Stimulated activated CD8-positive, alpha-beta memory T cell treated with anti-CD3 and anti-CD28 coated beads, Interleukin-4, amount 100 ng/mL, for 1 hour (primary cell): ENCODE measurements at places on chromosomes 4 and X.

- no peak for DNase-seq
These were observed 14.4 kb upstream of the SOD3 start for GRCh38 chr4:24780936-24781495.

- no peak for DNase-seq
These were observed 32.4 kb downstream of the ATP8A1 start for GRCh38 chr4:42624551-42624950.

GRCh38 chrX:107831071-107831730 lies 5.5 kb downstream of the MID2 start:
- no peak for DNase-seq

DNA sequence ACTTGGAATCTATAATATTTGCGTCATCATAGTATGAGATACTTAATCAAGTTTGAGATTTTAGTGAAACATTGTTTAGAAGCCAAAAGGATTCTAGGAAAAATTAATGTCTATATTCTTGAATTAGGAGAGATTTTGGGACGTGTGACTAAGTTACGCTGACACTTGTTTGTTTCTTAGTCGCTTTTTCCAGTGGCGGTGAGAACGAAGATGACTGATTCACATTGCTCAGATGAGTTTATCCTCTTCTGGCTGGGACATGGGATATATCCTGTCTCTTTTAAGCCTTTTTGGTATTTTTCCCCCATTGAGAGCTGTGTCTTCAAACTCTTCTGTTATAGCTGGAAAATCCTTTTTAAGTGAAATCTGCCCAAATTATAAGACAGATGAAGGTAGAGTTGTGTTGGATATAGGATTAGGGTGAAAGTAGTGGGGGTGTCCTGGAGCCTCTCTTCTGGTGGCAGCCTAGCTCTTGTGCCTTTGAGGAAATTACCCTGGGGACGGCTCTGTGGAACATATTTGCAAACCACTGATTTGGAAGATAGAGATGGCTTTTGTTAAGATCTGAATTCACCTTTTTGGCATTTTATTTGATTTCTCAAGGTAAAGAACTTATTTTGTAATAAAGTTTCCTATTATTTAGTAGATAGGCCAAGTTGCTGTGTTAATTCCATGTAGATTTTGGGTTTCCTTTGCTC lies 49.7 kb downstream of the HTT start:
- no peak for DNase-seq

DNA sequence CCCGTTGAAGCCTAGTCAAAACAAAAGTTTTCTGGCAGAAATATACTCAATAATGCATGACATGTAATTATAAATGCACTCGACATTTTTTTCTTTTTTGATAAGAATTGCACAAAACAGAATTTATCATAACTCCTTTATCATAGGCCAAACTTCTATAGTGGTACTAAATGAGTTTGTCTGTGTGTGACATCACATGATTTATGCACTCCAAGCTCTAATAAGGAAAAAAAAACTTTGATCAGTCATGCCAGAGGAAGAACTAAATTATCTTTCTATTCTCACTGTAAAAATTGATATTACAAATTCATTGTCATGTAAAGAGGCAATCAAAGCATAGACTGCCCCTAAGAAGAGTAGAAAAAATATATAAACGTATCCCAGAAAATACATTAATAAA lies 112.4 kb upstream of the NOCT start:
- no peak for DNase-seq

- DNase-seq, result no peak
These were observed 509.6 kb upstream of the DIPK2B start for GRCh38 chrX:45710081-45710801.

GRCh38 chr4:98620087-98620784 lies 38.2 kb downstream of the TSPAN5 start:
- DNase-seq, result no peak

DNA sequence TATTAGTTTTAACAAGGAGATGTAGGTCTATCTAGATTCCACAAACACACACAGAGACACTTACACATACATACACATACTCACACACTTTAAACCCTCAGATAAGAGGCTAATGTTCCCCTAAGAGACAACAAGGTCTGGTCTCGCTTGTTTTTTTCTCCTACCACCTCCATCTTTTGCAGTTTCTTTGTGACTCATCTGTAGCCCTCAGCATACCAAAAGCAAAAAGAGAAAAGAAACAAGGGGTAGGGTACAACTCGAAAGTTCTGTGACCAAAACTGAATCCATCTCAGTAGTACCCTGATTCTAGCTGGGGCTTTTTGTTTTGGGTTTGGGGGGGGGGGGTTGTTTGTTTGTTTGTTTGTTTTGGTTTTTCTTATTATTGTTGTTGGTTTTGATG lies 12.2 kb upstream of the EXOSC9 start:
- no peak for DNase-seq

DNA sequence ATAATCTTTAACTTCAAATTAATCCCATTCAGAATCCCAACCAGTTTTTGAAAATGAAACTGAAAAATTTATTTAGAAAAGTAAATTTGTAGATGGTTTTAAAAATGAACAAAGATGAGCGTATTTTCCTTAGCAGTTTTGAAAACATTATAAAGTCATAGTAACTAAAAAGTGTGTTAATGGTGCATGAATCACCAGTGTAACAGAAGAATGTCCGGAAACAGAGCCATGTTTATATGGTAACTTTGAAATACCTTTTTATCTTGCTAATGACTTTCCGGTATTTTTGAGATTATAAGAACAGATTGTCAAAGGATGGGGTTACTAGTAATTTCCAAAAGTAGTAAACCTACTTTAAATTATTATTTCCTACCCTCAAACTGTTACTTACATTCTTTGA lies 145.9 kb downstream of the IRS4 start:
- DNase-seq, result no peak

- DNase-seq, result no peak
These were observed 58.5 kb upstream of the LGI2 start for GRCh38 chr4:25089051-25089763.

DNA sequence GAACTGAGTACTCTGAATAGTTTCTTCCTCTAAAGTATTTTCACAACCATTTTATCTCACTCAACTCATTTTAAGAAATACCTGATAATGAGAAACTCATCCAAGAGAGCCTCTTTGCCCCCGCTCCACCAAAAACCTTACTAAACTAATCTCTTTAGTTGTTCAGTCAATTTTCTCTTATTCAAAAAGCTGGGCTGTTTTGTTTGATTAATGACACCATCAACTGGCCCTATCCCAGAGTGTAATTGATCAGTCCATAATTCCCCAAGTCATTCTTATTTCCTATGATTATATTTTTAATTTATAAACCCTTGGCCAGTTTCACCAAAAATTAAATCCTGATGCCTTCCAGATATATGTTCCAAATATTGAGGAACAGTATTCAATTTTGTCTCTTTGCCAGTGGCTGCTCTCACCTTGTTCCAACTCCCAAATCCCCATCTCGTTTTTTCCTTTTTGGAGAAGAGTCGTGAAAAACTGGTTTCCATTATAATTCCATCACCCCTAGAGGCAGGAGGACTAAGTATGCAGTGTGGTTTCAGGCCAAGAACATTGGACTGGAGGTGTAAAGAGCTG lies 10.4 kb downstream of the LIMCH1 start:
- DNase-seq, result no peak

DNA sequence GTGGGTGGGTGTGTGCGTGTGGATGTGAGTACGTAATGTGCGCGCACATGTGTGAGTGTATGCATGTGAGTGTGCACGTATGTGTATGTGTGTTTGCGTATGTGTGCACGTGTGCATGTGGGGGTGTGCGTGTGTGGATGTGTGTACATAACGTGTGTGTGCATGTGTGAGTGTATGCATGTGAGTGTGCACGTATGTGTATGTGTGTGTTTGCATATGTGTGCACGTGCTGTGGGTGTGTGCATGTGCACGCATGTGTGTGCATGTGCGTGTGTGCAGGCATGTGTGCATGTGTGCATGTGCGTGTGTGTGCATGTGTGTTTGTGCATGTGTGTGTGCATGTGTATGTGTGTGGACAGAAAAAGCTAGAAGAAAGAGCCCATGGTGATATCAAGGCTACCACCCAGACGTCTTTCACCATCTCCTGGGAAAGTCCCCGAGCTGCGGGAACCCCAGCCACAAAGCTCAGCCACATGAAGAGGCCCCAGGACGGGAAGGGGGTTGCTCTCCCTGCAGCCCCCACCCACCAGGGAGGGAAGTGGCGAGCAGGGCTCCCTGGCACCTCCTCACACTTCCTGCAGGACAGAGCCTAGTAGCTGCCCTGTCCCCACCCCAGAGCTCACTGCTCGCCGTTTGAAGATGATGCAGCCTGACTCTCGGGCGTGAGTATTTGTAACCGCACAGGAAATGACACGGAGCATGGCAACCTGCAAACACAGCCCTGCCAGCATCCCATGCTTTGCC lies 108.3 kb downstream of the DCTD start:
- DNase-seq, result no peak

DNA sequence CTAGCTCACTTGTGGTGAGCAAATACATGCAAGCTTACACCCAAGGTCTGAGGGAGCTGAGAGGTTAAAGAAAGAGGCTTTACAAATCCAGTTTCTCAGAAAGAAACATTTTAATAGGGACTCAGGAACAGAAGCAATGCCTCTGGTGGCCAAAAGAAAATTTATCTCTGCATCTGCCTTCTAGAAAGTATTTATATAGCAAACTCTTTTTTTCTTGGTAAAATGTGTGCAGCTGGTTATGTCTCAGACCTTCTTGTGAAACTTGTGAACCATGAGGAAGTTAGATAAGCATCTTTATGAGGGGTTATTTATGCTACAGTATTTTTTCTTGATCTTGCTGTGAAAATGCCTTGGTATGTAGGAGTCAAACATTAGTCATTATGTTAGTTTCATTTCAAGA lies 48.5 kb upstream of the CYSLTR1 start:
- DNase-seq, result no peak

DNA sequence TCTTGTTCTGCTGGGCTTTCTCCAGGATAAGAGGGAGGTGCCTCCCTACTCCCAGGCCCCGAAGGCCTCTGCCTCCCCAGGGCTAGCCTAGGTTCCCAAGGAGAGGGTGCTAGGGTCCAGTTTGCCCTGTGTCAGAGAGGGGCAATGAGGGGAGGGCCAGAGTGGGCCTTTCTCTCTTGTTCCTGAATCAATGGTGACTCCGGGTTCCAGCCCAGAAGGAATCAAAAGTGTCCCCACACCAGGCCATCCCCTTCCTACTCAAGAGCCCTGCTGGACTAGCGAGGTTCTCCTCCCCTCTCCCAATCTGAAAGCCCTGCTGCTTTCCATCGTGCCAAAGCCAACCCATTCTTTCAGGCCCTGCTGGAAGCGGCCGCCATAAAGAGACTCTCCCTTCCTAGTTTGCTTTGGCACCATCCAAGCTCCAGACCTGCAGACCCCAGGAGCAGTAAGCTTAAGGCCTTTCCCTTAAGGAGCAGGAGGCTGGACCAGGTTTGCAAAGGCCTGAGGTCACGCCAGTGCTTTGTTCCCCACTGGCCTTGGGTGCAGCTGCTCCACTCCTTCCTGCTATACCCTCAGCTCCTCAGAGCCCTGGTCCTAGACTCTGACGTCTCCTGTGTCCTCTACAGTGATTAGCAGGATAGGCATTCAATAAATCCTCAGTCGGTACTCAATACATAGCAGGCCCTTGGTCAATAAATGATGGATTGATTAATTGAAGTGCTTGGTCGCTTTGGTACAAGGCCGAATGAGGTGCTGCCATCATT lies 10.6 kb downstream of the TSC22D3 start:
- no peak for DNase-seq

GRCh38 chrX:107521877-107522586 lies 72.6 kb downstream of the FRMPD3 start:
- DNase-seq, result no peak

DNA sequence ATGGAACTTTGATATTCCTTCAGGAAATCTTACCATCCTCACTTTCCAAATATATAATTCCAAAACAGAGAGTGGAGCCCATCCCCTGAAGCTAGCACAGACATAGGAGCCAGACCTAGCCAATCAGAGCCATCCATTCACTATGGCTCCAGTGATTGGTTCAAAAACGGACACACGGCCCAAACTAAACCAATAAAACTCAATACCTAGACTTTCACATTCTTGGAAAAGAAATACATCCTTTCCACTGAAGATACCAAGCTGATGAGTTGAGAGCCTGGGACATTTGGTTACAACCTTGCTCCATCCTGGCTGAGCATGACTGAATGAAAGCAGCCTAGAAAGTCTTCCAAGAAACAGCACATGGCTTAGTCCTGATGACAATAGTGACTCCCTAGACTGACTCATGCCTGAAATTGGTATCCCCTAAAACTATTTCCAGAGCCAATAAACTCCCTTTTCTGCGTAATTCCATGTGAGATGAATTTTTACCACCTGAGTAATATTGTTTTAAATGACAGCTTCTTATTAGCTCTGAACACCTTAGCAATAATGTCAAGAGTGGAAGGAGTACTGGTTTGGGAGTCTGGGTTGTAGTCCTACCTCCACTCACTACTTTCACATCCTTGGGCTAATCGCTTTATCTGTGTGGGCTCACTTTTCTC lies 189.6 kb upstream of the LNX1 start:
- DNase-seq, result no peak

DNA sequence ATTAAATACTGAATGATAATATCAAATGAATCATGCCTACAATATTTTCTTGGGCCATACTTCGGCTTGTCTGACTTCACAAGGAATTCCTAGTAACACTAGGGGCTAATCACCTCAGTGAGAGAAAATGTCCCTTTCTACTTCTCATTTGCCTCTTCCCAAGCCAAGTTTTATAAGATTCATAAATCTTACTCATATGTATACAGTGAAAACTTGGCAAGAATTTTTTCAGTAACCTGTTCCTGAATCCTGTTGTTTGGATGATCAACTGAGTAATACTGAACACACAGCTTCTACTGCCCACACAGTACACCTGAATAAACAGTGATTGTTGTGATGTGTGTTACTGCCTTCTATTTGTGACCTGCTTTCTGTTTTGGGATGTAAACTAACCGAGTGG lies 16.5 kb downstream of the TMPRSS11E start:
- DNase-seq, result no peak

DNA sequence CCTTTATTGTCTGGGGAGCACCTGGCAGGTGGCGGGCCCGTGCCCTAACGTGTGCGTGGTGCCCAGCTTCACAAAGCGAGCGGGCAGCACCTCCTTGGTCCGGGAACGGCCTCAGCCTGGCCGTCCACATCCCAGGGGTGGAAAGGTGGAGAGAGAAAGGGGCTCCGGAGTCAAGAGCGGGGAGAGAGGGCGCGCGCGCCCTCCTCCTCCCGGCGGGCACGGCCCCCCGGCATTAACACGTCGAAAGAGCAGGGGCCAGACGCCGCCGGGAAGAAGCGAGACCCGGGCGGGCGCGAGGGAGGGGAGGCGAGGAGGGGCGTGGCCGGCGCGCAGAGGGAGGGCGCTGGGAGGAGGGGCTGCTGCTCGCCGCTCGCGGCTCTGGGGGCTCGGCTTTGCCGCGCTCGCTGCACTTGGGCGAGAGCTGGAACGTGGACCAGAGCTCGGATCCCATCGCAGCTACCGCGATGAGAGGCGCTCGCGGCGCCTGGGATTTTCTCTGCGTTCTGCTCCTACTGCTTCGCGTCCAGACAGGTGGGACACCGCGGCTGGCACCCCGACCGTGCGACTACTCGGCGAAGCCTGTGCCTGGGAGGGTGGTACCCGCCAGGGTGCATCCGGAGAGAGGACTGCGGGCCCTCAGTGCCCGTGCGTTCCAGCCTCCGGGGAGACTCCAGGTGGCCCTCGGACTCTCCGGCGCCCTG lies at the start of gene KIT:
Gene KIT (plus strand): TSS at position 407 of the 701 bp plus-strand sequence. CDS start 58 bp downstream, at position 465.
- no peak for DNase-seq

GRCh38 chrX:100964362-100964761 lies 5.1 kb upstream of the ARL13A start:
- no peak for DNase-seq

- no peak for DNase-seq
These were observed 294.1 kb downstream of the STIM2 start for GRCh38 chr4:27154706-27155105.
